ENCODE measurements at places on chromosomes 1 and 21.

GRCh38 chr1:155729031-155729898, 40.4 kb downstream of the DAP3 start:
- no peak for DNase-seq

GRCh38 chr1:4673494-4673893, 19.1 kb downstream of the AJAP1 start:
- no peak for DNase-seq

DNA sequence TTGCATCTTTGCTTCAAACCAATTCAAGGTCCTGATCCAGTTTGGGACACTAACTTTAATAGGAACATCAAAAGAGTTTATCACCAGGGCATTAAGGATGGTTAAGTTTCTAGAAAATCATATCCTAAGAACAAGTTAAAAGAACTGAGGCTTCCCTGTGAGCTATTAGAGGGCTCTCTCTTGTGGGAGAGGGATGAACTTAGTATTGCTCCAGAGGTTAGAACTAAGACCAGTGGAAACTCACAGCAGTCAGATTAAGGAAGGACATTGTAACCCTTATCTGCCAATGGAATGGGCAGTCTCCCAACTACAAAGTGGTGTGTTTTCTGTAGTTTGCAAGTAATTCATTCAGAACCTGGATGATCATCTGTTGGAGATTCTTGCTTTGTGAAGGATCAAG, 36.8 kb downstream of the UBE2U start:
- no peak for DNase-seq

- no peak for DNase-seq
These were observed 184.8 kb downstream of the BRINP2 start for GRCh38 chr1:177355575-177355974.

DNA sequence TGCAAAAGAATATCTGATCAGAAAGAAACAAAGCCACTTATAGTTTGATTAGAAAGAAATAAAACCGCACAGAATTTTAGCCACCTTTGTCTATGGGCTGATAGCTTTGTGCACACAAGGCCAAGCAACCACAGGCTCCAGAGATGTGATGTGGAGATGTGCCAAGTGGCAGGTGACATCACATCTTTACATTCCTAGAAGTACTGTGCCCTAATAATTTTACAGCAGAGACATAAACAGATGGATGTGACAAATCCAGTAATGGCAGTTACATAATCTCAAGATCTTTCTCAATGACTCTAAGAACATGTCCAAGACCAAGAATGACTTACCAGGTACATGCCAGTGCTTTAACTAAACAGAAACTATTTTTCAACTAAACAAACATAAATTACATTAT, 159.5 kb downstream of the LTN1 start:
- no peak for DNase-seq

GRCh38 chr1:243727503-243728203, 122.4 kb downstream of the AKT3 start:
- peak; percentile 79 for DNase-seq

DNA sequence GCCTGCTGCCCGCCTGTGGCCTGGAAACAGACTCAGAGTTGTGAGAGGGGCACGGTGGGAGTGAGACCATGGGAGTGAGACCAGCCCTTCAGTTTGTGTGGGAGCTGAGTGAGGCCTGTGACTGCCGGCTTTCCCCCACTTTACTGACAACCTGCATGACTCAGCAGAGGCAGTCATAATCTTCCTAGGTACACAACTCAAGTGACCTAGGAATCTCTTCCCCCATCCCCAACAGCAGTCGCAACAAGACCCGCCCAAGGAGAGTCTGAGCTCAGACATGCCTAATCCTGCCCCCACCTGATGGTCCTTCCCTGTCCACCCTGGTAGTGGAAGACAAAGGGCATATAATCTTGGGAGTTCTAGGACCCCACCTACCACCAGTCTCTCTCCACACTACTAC, 44.2 kb downstream of the KLHL20 start:
- no peak for DNase-seq

GRCh38 chr21:46503922-46504550, 45.3 kb downstream of the DIP2A start:
- peak; percentile 55 for DNase-seq

DNA sequence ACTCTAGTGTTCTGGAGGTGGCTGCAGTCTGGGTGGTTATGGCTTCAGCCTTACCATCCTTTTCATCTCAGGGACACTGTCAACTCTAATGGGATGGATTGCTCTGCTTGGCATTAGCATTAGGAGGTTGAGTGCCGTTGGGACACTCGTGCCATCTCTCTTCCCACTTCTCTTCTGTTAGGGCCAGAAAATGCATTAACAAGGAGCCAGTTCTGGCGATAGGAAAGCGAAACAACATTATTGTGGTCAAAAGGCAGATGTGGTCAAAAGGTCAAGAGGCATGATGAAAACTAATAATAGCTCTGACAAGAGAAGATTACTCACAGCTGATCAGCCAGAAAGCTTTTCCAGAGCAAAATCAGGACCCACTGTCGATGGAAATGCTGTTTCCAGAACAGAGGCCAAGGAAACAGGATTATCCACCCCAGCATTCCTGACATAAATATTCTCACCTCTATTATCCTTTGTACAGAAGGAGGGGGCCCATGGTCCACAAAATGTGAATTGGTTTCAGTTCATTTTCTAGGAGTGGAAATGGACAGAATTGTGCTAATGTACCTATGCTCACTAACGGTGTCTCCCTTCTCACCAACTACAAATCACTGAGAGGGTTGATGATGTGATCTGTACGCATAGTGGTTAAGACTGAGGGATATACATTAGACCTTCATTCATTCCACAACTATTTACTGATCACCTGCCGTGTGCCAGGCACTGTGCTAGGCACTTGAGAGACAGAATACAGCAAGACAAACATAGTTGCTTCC, 72.0 kb downstream of the ST6GALNAC5 start:
- DNase-seq = no peak

GRCh38 chr1:66606362-66607065, 72.6 kb downstream of the SGIP1 start:
- DNase-seq = no peak

DNA sequence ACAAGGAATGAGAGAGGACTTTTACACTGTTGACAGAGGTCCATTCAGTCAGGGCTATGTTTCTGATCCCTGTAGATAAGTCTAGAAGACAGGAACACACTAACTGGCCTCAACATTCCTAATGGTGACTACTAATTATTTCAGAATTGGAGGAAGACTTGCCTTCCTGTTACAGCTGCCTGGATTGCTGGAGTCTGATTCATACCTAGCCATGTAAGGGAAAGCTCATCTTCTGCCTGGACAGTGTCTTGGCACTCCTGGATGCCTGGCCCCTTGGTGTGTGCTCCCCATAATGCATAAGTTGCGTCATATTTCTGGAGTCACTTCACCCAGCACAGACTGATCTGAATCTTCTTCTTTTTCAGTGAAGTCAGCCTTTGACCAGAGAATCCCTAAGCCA, 326.0 kb upstream of the RUNX1 start:
- no peak for DNase-seq

- DNase-seq = no peak
These were observed 152.3 kb upstream of the SPAG17 start for GRCh38 chr1:118337346-118337745.

GRCh38 chr1:25094995-25095394, 137.3 kb downstream of the SYF2 start:
- no peak for DNase-seq

DNA sequence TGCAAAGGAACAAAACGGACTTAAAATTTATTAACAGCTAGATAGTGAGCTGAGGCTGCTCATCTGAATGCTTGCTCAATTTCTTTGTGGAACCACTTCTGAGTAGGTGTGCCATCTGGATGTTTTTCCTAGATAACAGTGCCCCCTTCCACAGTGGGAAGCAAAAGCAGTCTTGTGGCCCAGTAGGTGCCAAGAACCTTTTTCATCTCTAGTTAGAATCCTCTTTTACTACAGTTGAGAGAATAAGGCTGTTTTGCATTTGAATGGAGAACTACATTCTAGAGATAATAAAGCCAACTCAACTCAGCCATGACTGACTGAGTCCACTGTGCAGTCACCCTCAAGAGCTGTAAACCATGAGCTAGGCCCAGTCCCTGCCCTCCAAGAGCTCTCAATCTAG, 13.3 kb downstream of the F3 start:
- DNase-seq = no peak

- peak; percentile 70 for DNase-seq
These were observed at the start of gene ZC3H12A for GRCh38 chr1:37474046-37474696. TSS of gene ZC3H12A (plus strand) at chr1:37474580. CDS start at chr1:37475497, 917 bp downstream.

GRCh38 chr21:44494418-44494817, 39.1 kb downstream of the LRRC3 start:
- no peak for DNase-seq

GRCh38 chr1:10880063-10880462, 83.6 kb upstream of the CASZ1 start:
- DNase-seq = no peak

GRCh38 chr1:181737056-181737455, 253.7 kb downstream of the CACNA1E start:
- DNase-seq = no peak

- no peak for DNase-seq
These were observed 579 bp upstream of the TENT5C start for GRCh38 chr1:117605164-117605773.

DNA sequence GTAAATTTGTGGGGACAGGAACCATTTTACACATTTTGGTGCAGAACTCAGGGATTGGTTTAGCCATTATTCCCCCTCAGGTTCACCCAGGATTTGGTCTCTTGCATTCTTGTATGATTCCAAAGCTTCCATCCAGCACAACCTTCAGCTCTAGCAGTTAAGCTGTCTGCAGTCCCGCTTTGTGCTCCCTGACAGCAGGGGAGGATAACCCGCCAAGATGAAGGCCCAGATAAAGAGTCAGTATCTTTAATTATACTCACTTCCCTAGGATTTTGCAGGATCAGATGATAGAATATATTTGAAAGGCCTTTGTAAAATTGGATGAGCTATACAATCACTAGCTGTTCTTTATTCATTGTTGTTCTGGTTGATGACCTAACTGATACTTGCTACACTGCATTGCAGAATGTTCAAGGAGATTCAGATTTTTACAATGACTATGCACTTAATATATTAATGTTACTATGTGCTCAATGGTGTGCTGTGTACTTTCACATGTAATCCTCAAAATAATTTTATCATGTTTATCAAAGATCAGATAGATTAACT, 49.8 kb downstream of the SLC16A1 start:
- DNase-seq = no peak

DNA sequence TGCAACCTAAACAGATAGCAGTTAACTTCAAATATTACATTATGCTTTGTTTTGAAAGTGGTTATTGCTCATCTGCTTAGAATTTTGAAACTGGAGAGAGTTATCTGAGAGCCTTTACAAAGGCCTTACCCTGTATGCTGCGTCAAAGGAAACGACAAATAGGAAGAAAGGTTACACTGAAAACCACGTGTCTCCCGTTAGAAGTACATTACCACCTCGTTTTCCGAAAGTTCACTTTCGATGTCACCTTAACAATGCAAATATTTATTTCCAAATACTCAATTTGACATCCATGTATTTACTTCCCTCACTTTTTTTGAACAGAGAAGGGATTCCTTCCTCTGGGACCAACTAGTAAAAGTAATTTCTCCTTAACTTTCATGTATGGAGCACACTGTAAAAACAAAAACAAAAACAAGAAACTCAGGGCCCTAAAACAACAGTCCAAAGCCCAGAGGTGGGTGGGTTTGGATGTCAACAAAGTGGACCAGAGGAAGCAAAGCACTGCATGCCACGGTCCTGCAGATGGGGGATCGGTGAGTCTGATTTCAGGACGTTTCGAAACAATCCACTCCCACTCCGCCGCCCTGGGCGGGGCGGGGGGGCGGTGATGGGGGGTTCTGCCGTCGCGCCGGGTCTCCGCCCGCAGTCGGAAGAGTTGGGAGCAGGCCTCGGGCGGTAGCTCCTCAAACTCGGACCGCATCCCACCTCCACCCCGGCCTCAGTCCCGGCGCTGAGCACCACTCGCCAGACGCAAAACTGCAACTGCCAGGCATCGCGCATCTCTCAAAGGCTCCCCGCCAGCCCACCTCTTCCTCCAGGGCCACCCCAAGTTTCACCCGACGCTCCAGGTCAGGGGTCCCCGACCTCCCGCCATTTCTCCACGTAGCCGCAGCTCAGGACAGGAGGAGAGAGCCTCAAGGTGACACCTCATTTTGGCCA, 841 bp downstream of the ADSS2 start:
- DNase-seq = no peak
